ENCODE measurements at places on chromosomes 7 and 10. TPM values are rescaled to one million over a fixed set of nuclear protein-coding genes. Genes with fewer than 3 reads are reported as not detected.

IFIT1B gene
- polyA plus RNA-seq: not detected

SKIDA1 gene
- polyA plus RNA-seq: 0.13 TPM

VSIR gene
- polyA plus RNA-seq: 26.6 TPM

SLC26A5 gene
- 0.03 TPM for polyA plus RNA-seq

CHST15 gene
- 8.5 TPM for polyA plus RNA-seq

NOM1 gene
- polyA plus RNA-seq: 9.3 TPM

ZNF425 gene
- 3.9 TPM for polyA plus RNA-seq

CHAT gene
- 0.85 TPM for polyA plus RNA-seq

DGKB gene
- 0.19 TPM for polyA plus RNA-seq

AS3MT gene
- 3.1 TPM for polyA plus RNA-seq

ARHGEF5 gene
- 43.9 TPM for polyA plus RNA-seq

SPDYE2B gene
- polyA plus RNA-seq: not detected
